ENCODE measurements at places on chromosomes 5 and 9.

DNA sequence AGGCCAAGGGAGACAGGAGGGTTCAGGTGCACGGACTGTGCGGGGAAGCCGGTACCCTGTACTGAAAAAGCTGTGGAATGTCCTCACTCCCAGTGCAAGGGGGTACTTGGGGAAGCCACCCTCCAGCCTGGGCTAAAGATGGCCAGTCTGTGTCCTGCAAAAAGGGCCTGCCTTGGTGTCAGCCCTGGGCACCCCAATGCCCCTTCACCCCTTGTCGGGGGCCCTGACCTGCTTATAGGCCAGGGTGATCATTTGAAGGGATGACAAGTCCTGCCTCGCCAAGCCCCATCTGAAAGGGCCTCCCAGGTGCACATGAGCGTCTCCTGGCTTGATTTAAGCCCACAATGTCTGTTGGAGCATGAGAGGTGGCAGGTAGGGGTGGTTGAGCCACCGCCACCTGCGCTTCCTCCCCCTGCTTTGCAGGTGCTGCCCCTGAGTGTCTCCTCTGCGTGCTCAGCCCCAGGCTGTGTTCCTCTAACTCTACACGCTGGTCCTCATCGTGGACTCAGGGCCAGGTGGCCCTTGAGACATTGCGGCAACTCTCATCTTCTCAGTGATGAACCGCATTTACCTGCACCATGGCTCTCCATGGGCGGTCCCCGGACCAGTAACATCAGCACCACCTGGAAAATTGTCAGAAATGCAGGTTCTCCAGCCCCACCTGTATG is 97.0 kb downstream of the ANKRD33B start:
- no peak for DNase-seq

DNA sequence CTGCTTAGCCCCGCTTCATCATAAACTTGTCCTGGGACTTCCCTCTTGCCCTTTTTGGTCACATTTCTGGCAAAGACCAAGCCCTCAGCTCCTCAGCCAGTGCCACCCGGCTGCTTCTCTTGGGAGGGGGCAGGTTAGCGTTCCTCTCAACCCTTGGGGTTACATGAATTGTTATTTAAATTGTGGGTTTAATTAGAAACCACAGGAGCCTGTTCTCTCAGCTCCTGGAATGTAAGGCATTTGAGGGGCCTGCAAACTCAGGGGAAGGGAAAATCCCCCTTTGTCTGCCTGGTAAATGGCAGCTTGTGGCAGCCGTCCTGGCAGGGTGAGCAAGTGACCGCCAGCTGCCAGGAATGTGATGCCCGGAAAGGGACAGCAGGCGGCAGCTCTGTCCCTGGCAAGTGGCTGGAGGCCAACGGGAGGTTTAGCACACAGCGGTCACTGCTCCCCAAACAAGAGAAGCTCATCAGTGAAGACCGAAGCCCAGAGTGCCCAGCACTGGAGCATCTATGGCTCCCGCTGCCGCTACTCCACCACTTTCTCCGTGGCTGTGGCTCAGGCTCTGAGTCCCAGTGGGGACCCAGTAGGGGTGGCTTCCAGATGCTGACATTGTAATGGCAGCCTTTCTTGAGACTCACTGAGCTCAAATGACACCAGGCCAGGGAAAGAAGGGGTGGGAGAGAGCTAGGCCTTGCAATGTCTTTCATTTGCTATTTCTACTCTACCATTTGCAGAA is 51.7 kb downstream of the SHB start:
- DNase-seq, result peak; percentile 66

GRCh38 chr9:96158909-96159575 is 142.9 kb downstream of the HSD17B3 start:
- no peak for DNase-seq

DNA sequence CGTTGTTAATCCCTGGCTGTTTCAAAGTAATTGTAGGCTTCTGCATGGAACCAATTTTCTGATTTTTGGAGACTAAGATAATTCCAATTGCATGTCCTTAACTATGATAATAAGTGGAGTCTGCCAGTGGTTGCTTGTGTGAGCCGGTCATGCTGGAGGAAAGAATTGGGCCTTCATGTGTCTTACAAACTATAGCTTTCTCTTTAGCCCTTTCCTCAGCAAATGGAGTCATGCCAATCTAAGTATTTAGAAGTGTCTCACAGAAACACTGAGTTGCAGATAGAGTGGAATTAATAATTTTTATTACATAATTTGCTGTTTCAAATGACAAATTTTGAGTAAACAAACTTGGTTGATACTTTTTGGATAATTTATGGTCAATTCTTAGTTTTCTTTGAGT is 200.4 kb downstream of the FBXL7 start:
- DNase-seq, result no peak

GRCh38 chr9:107586493-107586892 is 96.9 kb upstream of the KLF4 start:
- DNase-seq, result no peak

GRCh38 chr5:171205375-171205774 is 103.7 kb upstream of the TLX3 start:
- no peak for DNase-seq

GRCh38 chr5:8060953-8061429 is 192.0 kb downstream of the MTRR start:
- DNase-seq, result no peak

DNA sequence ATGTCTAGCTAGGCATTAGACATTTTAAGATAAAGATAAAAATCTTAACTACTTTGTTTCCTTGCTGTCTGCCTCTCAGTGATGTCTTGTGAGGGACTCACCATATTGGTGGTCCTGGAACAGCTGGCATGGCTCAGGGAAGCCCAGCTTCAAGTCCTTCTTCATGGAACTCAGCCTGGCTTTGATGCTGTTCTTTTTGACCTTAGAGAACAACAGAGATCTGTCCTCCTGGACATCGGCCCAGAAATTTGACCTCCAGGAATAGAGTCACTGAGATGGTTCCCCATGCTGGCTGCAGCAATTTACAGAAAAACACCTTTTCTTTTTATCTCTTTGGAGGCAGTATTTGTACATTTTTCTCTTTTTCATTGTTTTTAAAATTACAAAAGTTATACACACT is 235.5 kb upstream of the WWC1 start:
- no peak for DNase-seq

GRCh38 chr5:31362931-31363568 is 168.8 kb downstream of the DROSHA start:
- no peak for DNase-seq

DNA sequence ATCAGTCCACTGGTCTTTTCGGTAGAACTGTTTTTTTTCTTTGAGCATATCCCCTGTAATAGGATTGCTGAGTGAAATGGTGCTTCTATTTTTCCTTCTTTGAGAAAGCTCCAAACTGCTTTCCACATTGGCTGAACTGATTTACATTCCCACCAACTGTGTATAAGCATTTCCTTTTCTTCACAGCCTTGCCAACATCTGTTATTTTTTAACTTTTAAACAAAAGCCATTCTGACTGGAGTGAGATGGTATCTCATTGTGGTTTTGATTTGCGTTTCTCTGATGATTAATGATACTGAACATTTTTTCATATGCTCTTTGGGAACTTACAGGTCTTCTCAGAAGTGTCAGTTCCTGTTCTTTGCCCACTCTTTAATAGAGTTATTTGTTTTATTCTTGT is 764.7 kb downstream of the MTRR start:
- no peak for DNase-seq

DNA sequence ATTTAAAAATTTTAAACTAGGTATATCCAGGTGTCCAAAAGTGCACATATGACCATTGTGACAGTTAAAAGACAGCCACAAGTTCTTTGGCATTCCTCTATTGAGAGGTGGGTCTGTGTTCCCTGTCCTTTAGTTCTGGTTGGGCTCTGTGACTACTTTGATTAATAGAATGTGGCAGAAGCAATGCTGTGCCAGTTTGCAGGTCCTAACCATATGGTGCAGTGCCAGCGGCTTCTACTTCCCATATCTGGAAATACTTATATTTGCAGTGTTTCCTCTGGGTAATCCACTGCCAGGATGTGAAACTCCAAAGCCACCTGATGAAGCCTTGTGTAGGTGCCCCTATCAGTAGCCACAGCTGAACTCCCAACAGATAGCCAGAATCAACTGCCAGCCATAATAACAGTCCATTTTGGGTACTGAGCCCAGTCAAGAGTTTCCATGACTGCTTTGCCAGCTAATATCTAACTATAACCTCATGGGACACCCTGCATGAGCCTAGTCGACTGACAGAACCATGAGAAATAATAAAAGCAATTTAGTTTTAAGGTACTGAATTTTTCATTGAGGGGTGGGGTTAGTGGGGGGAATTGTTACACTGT is 361.0 kb upstream of the SEMA6A start:
- no peak for DNase-seq

GRCh38 chr5:142478113-142478512 is 153.3 kb upstream of the SPRY4 start:
- no peak for DNase-seq

DNA sequence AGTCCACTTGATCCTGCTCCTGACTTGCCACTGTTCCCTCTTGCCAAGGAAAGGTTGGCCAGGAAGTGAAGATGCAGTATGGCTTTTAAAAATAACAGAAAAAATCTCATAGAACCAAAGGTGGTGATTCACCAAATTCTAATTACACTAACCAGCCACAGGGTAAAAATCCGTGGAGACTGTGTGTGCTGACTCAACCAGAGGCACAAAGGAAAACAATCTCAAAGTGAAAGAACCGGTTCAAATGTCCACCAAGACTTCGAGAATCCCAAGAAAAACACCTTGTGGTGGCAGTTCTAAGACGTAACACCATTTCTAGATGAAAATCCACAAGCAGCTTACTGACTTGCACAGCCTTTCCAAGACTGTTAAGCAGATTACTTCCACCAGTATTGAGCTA is 279.1 kb downstream of the TLE1 start:
- no peak for DNase-seq

- DNase-seq, result no peak
Observed at GRCh38 chr9:95494022-95494415, 22.8 kb downstream of the PTCH1 start.

GRCh38 chr5:132506094-132506692 is 15.6 kb upstream of the IRF1 start:
- DNase-seq, result no peak

DNA sequence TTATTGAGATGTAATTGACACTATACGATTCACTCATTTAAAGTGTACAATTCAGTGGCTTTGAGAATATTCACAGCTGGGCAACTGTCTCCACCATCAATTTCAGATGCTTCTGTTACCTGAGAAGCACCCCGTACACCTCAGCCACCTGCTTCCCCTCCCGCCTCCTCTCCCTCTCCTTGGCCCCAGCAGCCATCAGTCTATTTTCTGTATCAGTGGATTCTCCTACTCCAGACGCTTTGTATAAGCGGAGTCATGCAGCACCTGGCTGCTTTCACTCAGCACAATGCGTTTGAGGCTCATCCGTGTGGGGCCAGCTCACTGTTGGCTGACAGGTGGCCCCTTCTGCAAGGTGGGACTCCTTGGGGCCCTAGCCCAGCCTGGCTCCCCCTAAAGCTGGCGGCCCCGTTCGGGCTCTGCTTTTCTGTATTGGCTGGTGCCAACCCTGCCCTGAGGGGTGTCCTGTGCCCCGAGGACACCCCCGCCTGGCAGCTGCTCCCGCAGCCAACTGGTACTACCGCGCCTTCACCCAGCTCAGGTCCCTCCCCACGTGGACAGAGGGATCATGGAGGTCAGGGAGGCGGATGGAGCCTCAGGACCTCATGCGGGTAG is 124.4 kb upstream of the COL5A1 start:
- no peak for DNase-seq

DNA sequence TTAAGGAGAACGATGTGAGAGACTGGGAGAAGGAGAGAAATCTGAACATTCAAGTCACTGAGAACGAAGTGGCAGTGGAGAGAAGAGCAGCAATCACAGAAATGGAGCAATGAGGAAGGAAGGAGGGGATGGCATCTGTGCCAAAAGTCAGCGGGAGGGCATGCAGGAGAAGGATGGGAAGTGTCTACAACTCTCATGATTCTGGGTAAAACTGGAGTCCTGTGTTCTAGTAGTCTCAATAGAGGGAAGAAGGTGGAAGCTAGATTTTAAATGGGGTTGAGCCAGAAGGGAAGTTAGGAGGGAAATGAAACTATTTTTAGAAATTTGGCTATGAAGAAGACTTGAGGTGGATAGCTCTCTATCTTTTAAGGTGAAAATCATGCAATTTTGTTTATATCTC is 39.1 kb upstream of the SPATA31C2 start:
- no peak for DNase-seq

DNA sequence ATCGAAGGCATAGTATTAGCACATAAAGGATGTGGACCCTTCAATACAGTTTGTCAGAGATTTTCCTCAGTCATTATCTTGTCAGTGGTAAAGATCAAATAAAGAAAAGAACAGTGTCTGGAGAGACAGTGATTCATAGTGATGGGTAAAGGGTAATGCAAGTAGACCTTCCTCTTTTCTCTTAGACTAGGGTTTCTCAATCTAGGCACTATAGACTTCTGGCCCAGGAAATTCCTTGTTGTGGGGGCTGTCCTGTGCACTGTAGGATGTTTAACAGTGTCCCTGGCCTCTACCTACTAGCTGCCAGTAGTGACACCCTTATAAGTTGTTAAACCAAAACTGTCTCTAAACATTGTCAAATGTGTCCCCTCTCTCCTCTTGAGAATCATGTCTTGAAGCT is 6.9 kb downstream of the CAMK4 start:
- DNase-seq, result no peak

DNA sequence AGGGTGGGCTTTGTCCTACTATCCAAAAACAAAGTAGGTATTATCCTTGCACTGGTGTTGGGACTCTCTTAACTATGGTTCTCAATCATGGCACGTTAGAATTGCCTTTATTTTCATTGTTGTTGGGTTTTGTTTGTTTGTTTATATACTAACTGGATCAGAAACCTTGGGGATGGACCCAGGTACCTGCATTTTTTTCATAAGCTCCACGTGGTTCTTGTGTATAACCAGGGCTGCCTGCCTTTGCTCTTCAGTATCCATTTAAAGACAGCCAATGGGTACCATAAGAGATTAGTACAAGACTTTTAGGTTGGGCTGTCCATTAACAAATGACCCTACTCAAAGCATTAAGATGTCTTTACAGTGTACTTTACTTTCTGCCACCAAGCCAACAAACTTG is 2.5 kb upstream of the SSBP2 start:
- DNase-seq, result no peak

GRCh38 chr9:120659209-120659608 is 55.1 kb downstream of the MEGF9 start:
- DNase-seq, result no peak

GRCh38 chr9:128575916-128576315 is 23.5 kb downstream of the SPTAN1 start:
- no peak for DNase-seq

- no peak for DNase-seq
Observed at GRCh38 chr5:27009540-27009915, 28.9 kb downstream of the CDH9 start.

GRCh38 chr9:71683598-71684235 is 84.6 kb downstream of the CEMIP2 start:
- DNase-seq, result no peak

- DNase-seq, result no peak
Observed at GRCh38 chr9:34823778-34824177, 113.8 kb upstream of the CCL21 start.

DNA sequence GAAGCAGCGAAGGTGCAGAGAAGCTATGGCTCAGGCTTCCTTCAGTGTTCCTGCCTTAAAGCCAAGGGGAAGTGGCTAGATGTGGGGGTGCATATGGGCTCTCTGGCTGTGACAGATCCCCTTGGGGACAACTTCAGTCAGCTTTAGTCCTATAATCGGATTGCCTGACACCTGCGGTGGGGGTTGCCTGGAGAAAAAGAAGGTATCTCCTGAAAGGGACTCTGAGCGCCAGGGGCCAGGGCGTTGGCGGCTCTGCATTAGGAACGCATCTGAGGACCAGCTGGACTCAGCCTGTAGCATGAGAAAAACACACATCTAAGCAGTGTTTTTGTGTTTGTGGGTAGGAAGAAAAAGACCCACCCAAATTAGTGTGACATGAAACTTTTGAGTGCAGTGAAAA is 84.3 kb upstream of the OTULINL start:
- DNase-seq, result no peak

GRCh38 chr9:133471551-133472276 is 7.2 kb downstream of the SLC2A6 start:
- DNase-seq, result no peak
